Tibial nerve (tissue), 4 donors: ENCODE measurements at places on chromosomes 6 and 20. TPM values are rescaled to one million over a fixed set of nuclear protein-coding genes. Genes with fewer than 3 reads are reported as not detected.

MAK gene
- 0.59 TPM for total RNA-seq

TAAR2 gene
- not detected for total RNA-seq

CD24 gene
- total RNA-seq, result 2.4 TPM

MAS1 gene
- not detected for total RNA-seq

HLA-DPB1 gene
- total RNA-seq, result 56.5 TPM

RFX6 gene
- total RNA-seq, result 0.22 TPM

- DNase-seq, result no peak
- H3K36me3 ChIP-seq, result no peaks in the 10 kb centered on the region
- H3K27ac ChIP-seq, result no peak overlapping the region
These were observed 40.1 kb upstream of the PMEPA1 start for GRCh38 chr20:57749869-57750268.

DNA sequence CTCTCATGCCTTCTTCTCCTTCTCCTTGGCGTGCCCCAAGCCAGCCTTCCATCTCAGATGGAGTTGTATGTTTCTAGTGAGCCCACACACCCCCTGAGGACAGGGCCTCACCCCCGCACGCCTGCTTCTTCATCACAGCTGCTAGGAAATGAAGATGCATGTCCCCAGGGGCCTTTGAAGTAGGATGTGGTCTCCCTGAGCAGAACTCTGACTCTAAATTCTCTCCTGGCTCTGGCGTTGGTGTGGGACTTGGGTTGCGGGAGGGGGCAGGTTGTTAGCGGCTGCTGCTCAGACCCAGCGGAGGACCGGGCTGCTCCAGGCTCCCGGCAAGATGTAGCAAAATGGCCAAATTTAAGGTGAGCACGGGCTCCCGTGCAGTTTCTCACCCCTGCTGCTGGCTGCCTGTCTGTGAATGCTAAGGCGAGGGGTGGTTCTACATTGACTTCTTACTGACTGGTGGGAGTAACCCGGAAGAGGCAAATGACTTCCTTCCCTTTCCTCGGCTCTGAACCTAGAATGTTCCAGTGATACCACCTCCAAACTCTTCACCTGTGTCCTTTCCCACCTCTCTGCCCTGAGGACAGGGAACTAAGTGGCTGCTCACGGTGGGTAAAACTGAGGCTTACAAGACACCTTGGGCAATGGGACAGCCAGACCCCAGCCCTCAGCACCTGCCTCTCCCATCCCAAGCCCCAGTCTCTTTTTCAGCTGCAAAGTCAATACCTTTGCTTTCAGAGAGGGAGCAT lies 8.8 kb downstream of the SYNJ2 start:
- no peaks in the 10 kb centered on the region for H3K27me3 ChIP-seq
- no peak overlapping the region for H3K27ac ChIP-seq
- H3K36me3 ChIP-seq, result no peaks in the 10 kb centered on the region
- peaks cover 10% of the 10 kb centered on the region for H3K4me1 ChIP-seq
- no peak for DNase-seq

DNA sequence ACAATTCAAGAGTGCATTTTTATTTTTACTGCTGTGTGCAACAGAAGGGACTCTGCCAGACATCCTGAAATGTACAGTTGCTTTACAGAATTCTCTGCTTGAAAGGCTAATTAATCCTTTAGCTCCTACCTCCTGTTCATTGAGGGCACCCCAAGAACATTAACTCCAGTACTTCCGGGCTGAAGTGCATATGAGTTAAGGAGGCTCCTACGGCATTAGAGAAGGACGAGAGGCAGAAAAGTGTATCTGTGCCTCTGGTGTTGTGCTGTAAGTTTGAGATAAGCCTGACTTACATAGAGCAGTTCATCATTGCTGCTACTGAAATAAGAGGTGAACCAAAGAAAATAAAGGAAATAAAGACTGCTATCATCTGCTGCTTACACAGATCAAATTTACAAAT lies 609.3 kb upstream of the ADGRB3 start:
- no peak overlapping the region for H3K4me3 ChIP-seq
- no peaks in the 10 kb centered on the region for H3K4me1 ChIP-seq
- no peaks in the 10 kb centered on the region for H3K27me3 ChIP-seq
- H3K27ac ChIP-seq, result no peak overlapping the region

GRCh38 chr6:146408583-146408982 lies 135.1 kb upstream of the RAB32 start:
- H3K27ac ChIP-seq, result no peak overlapping the region
- no peak overlapping the region for H3K4me3 ChIP-seq
- no peaks in the 10 kb centered on the region for H3K27me3 ChIP-seq
- no peak for DNase-seq

GRCh38 chr6:37182736-37183590 lies 13.0 kb downstream of the PIM1 start:
- no peak for DNase-seq
- H3K27me3 ChIP-seq, result no peaks in the 10 kb centered on the region
- H3K36me3 ChIP-seq, result no peaks in the 10 kb centered on the region
- H3K27ac ChIP-seq, result peak overlapping the region; percentile 59

DNA sequence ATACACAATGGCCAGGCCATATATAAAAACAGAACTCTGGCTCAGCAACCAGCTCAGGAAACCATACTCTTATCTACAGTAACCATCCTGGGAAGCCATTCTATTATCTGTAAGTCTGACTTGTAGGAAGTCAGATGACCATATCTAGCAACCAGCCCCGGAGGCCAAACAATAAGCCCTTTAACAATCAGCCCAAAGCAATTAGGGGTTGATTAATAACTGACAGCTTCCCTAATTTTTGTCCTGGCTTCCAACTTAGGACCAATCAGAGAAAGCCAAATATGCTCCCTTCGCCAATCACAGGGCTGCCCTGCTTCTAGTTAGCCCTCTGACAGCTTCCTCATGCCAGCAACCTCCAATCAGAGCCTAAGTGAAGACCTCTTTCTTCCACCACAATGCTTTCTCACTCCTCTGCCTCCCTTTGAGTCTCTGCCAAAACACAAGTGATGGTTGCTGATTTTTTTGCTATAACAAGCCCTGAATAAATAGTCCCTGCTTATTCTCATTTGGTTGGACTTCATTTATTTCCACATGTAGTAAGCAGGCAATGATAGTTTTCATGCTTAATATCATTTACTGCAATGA lies 37.8 kb upstream of the STXBP5 start:
- no peaks in the 10 kb centered on the region for H3K36me3 ChIP-seq
- H3K27ac ChIP-seq, result no peak overlapping the region
- no peaks in the 10 kb centered on the region for H3K27me3 ChIP-seq
- peaks cover 4% of the 10 kb centered on the region for H3K4me1 ChIP-seq
- no peak overlapping the region for H3K4me3 ChIP-seq

GRCh38 chr6:151376440-151376839 lies 14.9 kb downstream of the ZBTB2 start:
- H3K4me1 ChIP-seq, result peaks cover 20% of the 10 kb centered on the region
- H3K36me3 ChIP-seq, result no peaks in the 10 kb centered on the region
- H3K27ac ChIP-seq, result no peak overlapping the region
- no peaks in the 10 kb centered on the region for H3K27me3 ChIP-seq
- DNase-seq, result no peak
- H3K4me3 ChIP-seq, result no peak overlapping the region

DNA sequence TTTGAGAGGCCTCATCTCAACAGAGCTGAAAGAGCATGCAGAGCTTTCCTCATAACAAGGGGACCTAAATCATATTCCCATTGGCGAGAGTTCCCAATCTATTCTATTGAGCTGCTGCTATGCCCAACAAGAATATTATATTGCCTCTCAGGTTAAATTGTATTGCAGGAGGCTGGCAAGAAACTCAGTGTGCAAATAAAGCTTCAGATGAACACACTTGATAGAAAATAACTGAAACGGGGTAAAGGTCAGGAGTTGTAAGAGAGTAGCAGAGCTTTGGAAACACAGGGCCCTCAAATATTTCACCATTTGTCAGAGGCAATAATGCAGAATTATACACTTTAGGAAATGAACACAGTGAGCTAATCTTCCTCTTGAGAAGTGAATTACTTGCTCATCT lies 364.3 kb upstream of the SPTLC3 start:
- H3K27me3 ChIP-seq, result no peaks in the 10 kb centered on the region
- no peak overlapping the region for H3K4me3 ChIP-seq
- no peak for DNase-seq
- no peak overlapping the region for H3K27ac ChIP-seq
- no peaks in the 10 kb centered on the region for H3K4me1 ChIP-seq

DNA sequence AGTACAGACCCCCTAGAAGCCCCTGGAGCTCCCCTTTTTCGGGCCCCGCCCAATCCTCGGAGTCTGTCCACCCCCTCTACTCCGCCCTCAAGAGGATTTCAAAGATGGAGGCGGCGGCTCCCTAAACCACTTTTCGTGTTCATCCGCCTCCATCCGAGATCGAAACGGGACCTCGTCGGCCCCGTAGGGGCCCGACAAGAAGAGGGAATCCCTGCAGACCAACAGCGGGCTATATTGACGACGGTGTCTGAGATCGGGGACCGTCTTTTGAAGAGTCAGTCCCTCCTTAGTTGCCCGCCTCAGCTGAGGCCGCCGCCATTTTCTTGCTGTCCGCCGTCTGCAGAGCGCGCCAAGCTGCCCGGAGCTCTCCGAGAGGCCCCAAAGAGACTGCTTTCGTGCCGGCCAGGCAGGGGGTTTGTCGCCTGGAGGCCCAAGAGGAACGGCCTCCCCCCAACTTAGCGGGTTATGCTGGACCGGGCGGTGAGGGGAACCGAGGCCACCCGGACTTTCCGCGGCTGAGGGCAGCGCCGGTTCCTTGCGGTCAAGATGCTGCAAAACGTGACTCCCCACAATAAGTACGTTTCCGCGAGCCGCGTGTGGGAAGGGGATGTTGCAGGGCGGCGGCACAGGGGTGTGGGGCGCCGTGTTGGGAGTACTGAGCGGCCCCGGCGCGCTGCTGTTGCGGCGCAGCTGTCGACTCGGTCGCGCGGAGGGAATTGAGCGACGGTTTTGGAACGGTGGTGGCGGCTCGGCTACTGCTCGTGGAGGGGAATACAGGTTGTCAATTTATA lies 4.2 kb downstream of the BRD2 start:
- H3K4me3 ChIP-seq, result peak overlapping the region; percentile 48
- DNase-seq, result no peak
- no peaks in the 10 kb centered on the region for H3K27me3 ChIP-seq
- peaks cover 26% of the 10 kb centered on the region for H3K4me1 ChIP-seq
- peak overlapping the region; percentile 99 for H3K27ac ChIP-seq

- no peak for DNase-seq
- H3K27me3 ChIP-seq, result peaks cover 22% of the 10 kb centered on the region
- H3K4me1 ChIP-seq, result no peaks in the 10 kb centered on the region
- no peak overlapping the region for H3K4me3 ChIP-seq
- no peak overlapping the region for H3K27ac ChIP-seq
These were observed 20.1 kb downstream of the SLCO4A1 start for GRCh38 chr20:62662422-62662821.

GRCh38 chr6:106147476-106147875 lies 61.3 kb downstream of the PRDM1 start:
- no peaks in the 10 kb centered on the region for H3K4me1 ChIP-seq
- DNase-seq, result no peak
- no peak overlapping the region for H3K27ac ChIP-seq
- no peak overlapping the region for H3K4me3 ChIP-seq
- no peaks in the 10 kb centered on the region for H3K36me3 ChIP-seq
- no peaks in the 10 kb centered on the region for H3K27me3 ChIP-seq

DNA sequence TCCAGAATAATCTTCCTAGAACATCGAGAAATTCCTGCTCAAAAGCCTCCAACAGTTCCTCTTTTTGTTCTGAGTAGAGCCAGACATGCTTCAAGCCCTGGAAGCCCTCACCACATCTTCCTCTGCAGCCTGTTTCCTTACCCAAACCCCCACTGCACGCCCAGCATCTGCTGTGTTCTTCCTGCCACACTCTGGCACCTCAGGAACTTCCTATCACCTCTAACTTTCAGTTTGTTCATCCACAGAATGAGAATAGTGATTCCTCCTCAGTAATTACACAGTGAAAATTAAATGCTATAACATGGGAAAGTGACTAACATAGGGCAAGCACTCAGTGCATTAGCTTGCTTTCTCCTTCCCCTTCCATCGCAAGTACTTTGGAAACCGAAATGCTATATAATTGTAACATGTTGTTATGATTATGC lies 26.3 kb downstream of the C6orf89 start:
- no peak for DNase-seq
- H3K4me1 ChIP-seq, result peaks cover 56% of the 10 kb centered on the region
- no peak overlapping the region for H3K27ac ChIP-seq
- no peaks in the 10 kb centered on the region for H3K27me3 ChIP-seq

DNA sequence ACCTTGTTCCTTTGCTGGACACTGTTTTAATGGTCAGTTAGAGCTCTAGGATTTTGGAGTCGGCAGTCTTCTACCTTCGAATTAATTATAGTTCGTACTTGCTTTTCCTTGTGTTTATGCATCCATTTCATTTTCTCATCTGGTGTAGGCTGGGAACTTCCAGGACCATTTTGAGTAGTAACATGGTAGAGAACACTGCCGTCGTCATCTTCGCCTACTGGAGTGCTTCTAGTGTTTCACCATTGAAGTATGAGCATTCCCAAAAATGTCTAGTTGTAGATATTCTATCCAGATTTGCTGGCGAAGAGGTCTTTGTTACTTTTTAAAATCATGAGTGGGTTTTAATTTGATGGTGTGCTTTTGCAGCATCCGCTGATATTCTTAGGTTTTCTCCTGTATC lies 36.9 kb downstream of the CDYL start:
- H3K4me3 ChIP-seq, result no peak overlapping the region
- no peaks in the 10 kb centered on the region for H3K36me3 ChIP-seq
- H3K27ac ChIP-seq, result no peak overlapping the region
- DNase-seq, result no peak

DNA sequence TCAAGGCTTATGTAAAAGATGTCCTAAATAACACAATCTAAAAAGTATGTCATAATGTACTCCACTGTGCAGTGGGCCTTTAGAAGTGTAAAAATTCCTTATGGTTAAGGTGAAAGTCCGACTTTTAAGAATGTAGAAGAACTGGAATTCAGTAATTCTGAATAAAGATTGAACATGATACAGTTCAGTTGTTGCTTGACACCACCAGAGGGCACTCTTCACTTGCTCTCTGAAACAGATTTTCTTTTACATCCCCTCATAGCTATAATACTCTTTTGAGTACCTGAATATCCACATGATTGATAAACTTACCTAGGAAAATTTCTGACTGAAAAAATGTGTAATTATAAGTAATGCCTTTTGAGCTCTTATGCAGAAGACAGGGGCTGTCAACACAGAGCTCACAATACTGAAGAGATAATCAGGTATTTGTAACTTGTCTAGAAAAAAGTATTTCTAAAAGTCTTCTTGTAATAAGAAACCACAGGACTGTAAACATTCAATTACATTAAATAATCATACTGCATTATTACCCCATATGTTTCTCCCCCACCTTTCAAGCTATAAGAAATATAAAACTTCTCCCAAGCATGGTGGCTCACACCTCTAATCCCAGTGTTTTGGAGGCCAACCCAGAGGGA lies 92.1 kb downstream of the POPDC3 start:
- no peaks in the 10 kb centered on the region for H3K36me3 ChIP-seq
- peak; percentile 22 for DNase-seq
- no peaks in the 10 kb centered on the region for H3K4me1 ChIP-seq
- H3K4me3 ChIP-seq, result no peak overlapping the region
- no peak overlapping the region for H3K27ac ChIP-seq

DNA sequence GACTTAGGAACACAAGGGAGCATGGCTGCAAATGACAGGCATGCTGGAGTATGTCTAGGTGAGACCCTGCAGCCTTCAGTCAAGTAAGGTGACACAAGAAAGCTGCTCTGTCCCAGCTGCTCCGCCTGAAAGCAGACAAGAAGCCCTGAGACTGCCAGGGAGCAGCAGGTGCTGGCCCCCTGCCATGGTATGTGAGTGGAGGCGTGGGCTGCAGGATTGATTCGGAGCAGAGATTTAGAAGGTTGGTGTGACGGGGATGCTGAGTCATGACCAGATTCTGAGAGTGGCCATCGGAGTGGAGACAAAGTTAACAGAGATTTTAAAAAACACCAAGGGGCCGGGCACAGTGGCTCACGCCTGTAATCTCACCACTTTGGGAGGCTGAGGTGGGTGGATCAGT lies 17.8 kb downstream of the LRP11 start:
- H3K4me3 ChIP-seq, result no peak overlapping the region
- DNase-seq, result no peak
- peaks cover 35% of the 10 kb centered on the region for H3K36me3 ChIP-seq
- H3K27ac ChIP-seq, result no peak overlapping the region
- no peaks in the 10 kb centered on the region for H3K27me3 ChIP-seq
- H3K4me1 ChIP-seq, result peaks cover 11% of the 10 kb centered on the region
